ENCODE measurements at places on chromosomes 11 and 22. TPM values are rescaled to one million over a fixed set of nuclear protein-coding genes. Genes with fewer than 3 reads are reported as not detected.

GAL3ST1 gene
- 102 TPM for total RNA-seq

- DNase-seq = no peak
Observed at GRCh38 chr11:133978794-133979193, 22.0 kb upstream of the IGSF9B start.

MUC2 gene
- 0.26 TPM for total RNA-seq

DNA sequence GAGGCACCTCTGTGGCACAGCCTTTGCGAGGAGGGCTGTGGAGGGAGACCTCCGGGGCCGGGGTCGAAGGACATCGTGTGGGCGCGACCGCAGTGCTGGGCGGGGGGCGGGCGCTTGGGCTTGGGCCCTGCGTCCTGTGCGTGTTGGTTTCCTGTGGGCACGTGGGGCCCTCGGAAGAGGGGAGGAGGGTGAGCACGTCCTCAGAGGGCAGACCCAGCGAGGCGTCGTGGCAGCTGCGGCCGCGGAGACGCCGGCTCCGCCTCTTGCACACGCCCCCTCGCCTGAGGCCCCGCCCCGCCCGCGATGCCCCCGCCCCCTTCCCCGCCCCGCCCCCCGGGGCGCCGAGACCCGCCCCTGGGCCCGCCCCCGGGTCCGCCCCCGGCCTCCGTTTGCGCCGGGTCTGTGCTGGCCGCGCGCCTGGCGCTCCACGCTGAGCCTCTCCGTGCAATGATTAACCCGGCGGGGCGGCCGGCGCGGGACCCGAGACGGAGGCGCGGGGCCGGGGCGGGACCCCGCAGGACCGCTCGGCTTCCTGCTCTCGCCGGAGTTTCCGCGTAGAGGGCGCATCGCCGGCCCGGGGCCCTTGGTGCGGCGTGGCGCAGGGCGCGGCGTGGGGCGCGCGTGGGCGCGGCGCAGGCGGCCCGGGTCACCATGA is at the start of gene PRR5:
TSS of gene PRR5 (plus strand) at position 381 of the 655 bp plus-strand sequence. CDS start at position 652, 271 bp downstream.
- peak; percentile 83 for DNase-seq

DNA sequence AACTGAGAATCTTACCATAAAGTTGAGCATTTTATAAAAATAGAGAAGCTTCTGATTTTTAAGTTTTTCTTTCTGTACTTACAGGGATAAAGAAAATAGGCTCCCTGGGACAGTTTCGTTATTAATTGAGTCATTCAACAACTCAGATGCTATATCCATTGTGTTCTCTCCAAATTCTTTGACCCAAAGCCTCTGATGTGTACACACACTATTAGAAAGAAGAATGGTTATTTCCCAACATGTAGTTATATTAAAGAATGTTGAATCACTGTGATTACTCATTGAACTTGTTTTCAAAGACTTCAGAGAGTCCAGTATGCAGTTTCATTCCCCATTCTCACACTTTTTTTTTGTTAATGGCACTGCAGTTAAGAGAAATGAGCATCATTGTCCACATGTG is 734.3 kb upstream of the ARHGAP42 start:
- no peak for DNase-seq

CARD10 gene
- total RNA-seq = 62.8 TPM

DNA sequence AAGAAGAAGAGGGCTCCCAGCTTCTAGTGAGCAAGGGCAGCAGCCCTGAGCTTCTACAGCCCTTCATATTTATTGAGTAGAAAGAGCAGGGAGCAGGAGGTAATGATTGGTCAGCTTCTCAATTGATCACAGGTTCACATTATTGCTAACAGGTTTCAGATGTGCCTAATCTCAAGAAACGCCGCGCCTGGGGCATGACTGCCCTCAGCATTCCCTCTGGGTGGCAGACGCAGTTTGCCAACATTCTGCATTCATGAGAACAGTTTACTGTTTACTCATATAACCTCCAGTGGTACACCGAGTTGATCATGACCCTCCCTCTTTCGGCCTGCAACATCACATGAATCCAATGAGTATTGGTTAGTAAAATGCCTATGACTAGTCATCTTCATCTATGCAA is 4.7 kb upstream of the ZNF74 start:
- no peak for DNase-seq

HBE1 gene
- total RNA-seq = 4.0 TPM

THOC5 gene
- total RNA-seq = 39.8 TPM
